ENCODE measurements at places on chromosomes 5 and 9.

DNA sequence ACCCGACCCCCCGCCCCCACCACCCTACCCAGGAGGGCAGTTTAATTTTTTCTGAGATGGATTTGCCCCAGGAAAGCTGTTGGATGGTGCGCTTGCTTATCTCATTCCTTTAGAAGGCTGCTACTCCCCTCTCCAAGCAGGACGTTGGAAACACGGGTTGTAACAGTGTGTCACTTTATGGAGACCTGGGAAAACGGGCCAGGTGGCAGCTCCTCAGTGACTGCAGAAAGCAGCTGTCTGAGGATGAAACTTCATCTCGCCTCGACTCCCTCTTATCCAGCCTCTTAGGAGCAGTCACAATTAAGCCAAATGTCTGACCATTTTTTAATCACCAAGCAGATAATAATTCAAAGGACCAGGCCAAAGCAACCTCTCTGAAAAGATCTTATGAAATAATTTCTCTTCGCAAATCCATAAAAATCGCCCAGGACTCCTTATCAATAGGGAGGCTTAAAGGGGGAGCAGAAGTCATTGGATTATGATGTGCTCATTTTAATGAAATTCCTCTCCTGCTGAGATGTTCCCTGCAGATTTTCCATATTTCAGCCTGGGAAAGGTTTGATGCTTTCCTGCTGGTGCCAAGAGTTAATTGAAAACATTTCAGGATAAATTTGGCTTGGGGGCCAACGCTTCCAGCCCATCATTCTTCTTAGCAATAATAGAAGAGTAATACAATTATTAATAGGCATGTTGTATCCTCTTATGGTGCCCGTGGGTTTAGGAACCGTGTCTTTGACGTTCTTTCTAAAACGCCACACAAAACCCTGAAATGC, 26.0 kb downstream of the GAS1 start:
- no peak for DNase-seq

- DNase-seq = no peak
Observed at GRCh38 chr5:39712316-39713249, 287.8 kb upstream of the DAB2 start.

DNA sequence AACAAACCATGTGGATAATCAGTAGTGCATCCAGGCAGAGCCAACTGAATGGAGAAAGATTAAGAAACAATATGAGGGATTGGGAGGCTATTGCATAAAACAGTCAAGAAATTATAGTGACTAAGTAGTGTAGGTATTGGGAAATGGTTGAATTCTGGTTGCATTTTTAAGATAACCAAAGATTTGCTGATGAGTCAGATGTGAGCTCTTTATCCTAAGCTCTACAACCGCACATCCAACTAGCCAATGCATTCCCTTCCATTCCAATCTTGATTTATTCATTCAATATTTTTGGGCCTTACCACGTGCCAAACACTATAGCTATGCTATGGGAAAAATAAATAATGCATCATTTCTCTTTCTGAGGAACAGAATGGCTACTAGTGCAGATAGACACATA, 524.5 kb upstream of the RGMB start:
- no peak for DNase-seq

DNA sequence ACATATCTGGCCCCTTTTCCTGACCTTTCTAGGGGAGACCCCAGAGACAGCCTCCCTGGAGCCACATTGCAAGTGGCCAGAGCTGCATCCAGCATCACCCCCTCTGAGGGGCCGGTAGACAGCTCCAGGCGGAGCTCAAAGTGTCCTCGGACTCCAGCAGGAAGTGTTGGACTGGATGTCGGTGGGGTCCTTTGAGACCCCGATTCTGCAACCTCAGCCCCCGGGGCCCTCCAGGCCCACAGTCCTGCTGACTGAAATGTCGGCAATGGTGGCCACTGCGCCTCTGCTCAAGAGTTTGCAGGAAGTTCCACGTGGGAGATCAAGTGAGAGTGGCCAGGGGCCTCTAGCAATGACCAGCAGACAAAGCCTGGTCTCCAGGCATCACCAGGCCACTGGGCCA, 115.9 kb upstream of the FOXD4L5 start:
- no peak for DNase-seq

DNA sequence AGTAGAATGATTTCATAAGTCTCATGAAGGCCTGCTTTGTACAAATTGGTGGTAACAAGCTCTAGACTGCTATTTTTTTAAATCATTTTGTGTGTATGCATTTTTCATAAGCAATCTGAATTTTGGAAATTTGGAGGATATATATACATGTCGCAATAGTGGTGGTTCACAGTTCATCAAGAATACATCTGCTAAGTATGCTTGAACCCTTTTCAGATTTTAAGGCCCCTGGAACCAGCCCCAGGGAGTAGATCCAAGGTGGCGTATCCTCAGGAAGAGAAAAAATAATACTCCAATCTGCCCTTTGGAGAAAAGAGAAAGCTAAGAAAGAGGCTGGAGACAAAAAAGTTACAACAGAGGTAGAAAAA, 141.6 kb downstream of the HINT1 start:
- no peak for DNase-seq

DNA sequence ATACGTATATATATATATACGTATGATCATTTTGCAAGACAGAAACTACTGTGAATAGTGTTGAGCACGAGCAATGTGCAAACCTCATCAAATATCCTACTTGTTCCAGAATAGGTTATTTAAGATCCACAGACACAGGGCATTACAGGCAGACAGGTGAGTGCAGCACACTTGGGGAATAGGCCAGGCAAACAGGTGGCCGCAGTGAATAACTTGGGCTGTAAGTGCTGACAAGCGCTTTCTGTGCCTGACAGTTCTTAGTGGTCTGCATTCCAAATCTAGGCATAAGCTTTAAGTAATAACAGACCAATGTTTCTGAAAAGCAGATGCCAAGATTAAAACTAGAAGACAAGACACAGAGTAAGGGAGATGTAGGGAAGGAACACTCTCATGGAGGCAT, 77.9 kb downstream of the LHFPL2 start:
- no peak for DNase-seq

- DNase-seq = no peak
Observed at GRCh38 chr5:73213566-73213998, 40.6 kb downstream of the TMEM174 start.

DNA sequence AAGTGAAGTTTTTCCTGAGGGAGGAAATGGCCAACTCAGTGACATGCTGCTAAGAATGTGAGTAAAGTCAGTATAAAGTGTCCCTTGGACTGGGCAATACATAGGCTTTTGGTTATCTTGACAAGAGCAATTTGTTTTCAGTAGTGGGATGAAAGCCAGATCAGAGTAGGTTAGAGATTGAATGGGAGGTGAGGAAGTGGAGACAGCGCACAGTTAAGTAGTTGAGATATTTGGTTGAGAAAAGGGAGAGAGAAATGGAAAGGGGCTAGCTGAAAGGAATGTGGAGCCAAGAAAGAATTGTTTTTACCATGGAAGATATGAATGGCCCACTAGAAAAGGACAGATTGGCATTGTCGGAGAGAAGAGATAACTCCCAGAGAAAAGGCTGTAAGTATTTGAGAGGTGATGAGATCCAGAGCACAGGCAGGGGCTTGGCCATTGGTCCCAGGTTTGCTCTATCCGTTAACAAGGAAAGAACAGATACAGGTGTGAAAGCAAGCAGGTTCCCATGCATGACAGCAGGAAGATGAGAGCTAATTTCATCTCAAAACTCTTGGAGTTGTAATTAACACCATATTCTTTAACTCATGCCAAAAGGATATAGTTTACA, 392.0 kb downstream of the NR2F1-AS1 start:
- DNase-seq = no peak

- DNase-seq = no peak
Observed at GRCh38 chr5:181215997-181216989, 6.8 kb upstream of the TRIM41 start.

DNA sequence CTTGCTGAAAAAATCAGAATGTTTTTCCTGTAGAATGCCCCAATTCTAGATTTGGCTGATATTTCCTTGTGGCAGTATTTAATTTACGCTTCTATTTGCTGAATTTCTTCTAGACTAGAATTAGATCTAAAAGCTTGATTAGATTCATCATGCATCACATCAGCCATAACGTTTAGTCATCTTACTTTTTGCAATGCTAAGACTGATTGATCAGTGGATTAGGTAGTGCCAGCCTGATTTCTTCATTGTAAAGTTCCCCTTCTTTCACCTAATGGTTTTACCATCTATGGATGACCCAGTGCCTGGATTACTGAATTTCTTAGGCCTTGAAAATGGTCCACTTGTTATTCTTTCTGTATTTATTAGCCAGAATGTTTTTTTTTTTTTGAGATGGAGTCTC, 83.9 kb downstream of the PBX3 start:
- DNase-seq = no peak

- DNase-seq = no peak
Observed at GRCh38 chr9:98099898-98100297, 19.1 kb downstream of the TRIM14 start.

- DNase-seq = no peak
Observed at GRCh38 chr9:36141761-36142160, 5.2 kb downstream of the GLIPR2 start.

GRCh38 chr9:20898885-20899554, 132.4 kb downstream of the HACD4 start:
- no peak for DNase-seq
